Cardiac muscle cell (in vitro differentiated cells and primary cell): ENCODE measurements at places on chromosomes 6 and 20. TPM values are rescaled to one million over a fixed set of nuclear protein-coding genes. Genes with fewer than 3 reads are reported as not detected.

PCMT1 gene
- 178 and 189 TPM in 2 replicates for polyA plus RNA-seq

ARFGEF3 gene
- 0.11 and 0.43 TPM in 2 replicates for polyA plus RNA-seq

GRCh38 chr6:51163843-51164529 is 345.3 kb downstream of the TFAP2B start:
- DNase-seq: no peak

DNA sequence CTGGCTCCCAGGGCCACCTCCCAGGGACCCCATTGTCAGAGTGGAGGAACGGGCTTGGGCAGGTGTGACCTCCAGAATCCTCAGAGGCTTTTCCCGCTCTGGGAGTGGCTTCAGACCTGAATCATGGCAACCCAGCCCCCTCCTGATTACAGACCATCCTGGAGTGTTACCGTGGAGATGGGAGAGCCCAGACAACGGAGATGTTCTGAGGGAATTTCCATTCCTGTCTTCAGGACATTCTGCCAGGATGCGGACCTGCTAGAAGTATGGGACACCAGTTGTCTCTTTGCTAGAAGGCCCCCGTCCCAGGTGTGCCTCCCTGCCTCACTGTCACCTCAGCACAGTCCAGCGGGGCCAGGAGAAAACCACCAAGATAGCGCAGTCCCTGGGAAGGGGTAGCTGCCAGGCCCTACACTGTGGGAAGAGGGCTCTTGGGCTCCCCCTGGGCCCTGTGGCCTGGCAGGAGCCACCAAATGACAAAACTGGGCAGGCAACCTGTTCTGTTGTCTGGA is 109.9 kb downstream of the PSMB1 start:
- no peak for DNase-seq

GRCh38 chr6:29924287-29924686 is 18.0 kb upstream of the HLA-A start:
- no peak for DNase-seq

GRCh38 chr20:35320396-35321126 is 28.3 kb upstream of the FAM83C start:
- DNase-seq: no peak

DNA sequence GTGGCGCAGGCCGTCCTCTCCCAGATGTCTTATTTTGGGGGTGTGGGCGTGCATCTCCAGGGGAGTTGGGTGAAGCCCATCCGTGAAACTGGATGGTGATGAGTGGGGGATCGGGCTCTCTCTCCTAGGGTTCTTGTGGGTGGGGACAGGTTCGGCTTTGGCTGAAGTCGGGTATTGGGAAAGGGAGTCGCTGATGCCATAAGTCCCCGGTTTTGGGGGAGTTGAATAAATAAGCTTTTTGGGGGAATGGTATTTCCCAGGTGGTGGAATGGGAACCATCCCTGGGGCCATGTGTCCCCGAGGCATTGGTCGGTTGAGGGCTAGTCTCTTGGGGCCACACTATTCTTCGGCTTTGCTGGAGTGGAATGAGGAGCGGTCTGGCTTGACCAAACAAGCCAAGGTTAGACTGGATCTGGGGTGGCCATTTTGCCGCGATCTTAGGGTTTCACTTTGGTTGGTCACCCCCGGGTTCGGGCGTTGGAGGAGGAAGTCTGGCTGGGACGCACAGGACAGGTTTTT is 481 bp downstream of the ZNF133 start:
- peak; percentile 23 for DNase-seq
